ENCODE measurements at places on chromosomes 12 and 14.

DNA sequence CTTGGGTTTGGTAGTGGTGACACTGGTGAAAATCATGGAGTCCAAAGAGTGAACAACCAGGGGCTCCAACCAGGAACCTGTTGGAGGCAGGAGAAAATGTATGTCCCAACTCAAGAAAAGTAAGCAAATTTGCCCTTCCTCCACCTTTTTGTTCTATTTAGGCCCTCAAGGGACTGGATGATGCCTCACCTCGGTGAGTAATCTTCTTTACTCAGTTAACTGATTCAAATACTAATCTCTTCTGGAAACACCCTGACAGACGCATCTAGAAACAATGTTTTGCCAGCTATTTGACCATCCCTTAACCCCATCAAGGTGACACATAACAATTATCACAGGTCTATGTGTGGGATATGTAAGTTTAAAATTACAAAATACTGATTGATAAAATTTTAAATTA lies 272.4 kb upstream of the FOXG1 start:
- no peak for DNase-seq

DNA sequence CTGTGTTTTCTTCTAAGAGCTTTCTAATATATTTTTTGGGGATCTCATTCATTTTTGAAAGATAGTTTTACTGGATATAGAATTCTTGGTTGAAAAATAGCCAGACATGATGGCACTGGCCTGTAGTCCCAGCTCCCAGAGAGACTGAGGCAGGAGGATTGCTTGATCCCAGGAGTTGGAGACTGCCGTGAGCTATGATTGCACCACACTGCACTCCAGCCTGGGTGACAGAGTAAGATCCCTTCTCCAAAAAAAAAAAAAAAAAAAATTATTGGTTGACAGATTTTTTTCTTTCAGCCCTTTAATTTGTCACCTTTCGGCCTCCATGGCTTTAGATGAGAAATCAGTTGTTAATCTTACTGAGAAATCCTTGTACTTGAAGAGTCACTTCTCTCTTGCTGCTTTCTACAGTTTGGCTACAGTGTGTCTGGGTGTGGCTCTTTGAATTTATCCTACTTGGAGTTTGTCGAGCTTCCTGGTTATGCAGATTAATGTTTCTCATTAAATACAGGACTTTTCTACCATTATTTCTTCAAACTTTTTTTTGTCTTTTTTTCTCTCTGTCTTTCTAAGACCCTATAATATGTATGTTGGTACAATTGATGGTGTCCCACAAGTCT lies 60.2 kb upstream of the AMN start:
- DNase-seq: no peak

GRCh38 chr14:71576472-71576871 lies 355.8 kb upstream of the RGS6 start:
- DNase-seq: no peak

GRCh38 chr14:54845641-54846040 lies 57.0 kb downstream of the GCH1 start:
- no peak for DNase-seq

GRCh38 chr12:74292351-74293194 lies 245.1 kb upstream of the ATXN7L3B start:
- DNase-seq: no peak

GRCh38 chr12:68207276-68207675 lies 18.3 kb downstream of the IL26 start:
- no peak for DNase-seq

DNA sequence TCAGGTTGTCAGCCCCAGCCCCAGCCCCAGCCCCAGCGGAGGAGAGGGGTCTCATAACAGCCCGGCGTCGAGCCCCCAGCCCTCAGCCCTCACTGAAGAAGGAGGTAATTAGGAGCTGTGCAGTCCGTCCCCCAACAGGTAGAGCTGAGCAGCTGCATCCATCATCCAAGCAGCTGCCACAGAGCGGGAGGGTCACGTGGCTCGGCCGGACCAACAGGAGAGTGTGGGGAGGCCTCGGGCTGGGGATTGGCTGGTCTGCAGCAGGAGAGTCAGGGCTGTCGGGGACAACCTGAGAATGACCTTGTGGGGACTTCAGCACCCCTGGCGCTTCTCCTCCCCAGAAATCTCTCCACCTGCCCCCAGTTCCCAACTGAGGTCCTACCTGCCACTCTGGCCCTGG lies 29.6 kb downstream of the SMUG1 start:
- DNase-seq: peak; percentile 60

DNA sequence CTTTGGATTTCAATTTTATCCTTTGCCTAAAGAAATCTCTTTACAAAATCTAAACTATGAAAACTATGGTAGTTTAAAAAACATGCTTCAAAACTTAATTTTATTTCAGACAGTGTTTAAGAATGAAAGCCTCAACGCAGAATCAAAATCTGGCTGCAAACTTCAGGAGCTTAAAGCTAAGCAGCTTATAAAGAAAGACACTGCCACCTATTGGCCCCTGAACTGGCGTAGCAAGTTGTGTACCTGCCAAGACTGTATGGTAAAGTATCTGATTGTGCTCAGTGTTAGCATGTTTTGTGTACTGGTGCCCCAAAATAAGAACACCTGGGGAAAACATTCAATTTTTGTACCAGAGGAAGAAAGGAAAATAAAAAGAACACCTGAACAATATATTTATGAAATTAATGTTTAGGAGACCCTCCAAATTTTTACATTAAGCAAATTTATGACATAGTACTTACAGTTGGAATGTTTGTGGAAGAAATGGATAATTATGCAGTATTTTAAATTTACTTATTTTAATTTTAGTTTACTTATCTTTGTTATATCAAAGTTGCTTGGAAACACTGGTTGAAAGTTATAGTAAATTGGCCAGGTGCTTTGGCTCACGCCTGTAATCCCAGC lies 12.2 kb downstream of the UBR7 start:
- DNase-seq: peak; percentile 35

- no peak for DNase-seq
Measured at GRCh38 chr14:51644217-51644933, 7.3 kb upstream of the FRMD6 start.

- DNase-seq: no peak
Measured at GRCh38 chr12:29566441-29566840, 69.0 kb upstream of the OVCH1 start.

- no peak for DNase-seq
Measured at GRCh38 chr12:78194448-78194847, 363.8 kb downstream of the NAV3 start.

DNA sequence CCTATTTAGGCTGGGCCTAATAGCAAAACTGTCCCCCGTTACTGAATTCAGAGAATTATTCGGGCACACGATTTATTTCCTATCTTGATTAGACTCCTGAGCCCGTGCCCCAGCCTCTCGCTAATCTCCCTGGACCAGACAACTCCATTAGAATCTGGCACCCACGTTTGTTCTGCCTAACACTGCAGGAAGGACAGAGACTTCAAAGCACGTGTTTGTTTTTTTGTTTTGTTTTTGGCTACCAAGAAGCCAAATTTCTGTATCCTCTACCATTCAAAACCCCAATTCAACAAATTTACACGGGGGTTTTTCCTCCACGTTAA lies 4.8 kb downstream of the USP44 start:
- no peak for DNase-seq

GRCh38 chr12:34286934-34287333 lies 264.6 kb downstream of the ALG10 start:
- no peak for DNase-seq

DNA sequence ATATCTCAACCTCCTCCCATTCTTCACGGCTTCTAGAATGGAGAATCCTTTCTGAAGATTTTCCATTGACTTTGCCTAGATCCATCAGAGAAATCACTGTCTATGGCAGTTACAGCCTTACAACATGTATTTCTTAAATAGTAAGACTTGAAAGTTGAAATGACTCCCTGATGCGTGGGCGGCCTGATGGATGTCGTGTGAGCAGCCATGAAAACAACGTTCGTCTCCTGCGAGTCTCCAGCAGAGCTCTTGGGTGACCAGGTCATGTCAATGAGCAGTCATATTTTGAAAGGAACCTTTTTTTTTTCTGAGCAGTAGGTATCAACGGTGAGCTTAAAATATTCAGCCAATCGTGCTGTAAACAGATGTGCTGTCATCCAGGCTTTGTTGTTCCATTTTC lies 139.9 kb upstream of the C14orf180 start:
- no peak for DNase-seq

- DNase-seq: no peak
Measured at GRCh38 chr14:99554184-99554583, 49.8 kb downstream of the CCDC85C start.

- no peak for DNase-seq
Measured at GRCh38 chr14:77041881-77042545, 13.5 kb upstream of the IRF2BPL start.

GRCh38 chr12:24948757-24949722 lies at the start of gene BCAT1:
BCAT1 (minus strand) TSS chr12:24949101; CDS start chr12:24948932, 169 bp downstream.
- DNase-seq: peak; percentile 93

DNA sequence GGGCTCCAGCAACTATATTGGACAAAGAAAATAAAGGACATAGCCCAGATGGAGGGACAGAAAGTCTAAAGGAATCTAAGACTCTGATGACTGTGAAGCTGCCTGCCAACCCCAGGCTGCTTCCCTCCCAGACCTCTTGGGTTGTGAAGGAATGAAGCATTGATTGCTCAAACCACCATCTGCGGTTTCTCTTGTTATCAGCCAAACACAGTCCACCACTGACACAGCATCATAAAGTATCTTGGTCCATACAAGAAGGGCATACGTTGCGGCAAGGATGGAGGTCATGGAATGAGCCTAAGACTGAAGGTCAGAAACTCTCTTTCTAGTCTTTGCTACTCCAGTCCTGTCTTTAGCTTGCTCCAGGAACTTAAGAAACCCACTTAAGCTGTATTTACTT lies 58.5 kb upstream of the PLXNC1 start:
- no peak for DNase-seq

GRCh38 chr12:131736446-131737149 lies 25.7 kb downstream of the SFSWAP start:
- no peak for DNase-seq

- no peak for DNase-seq
Measured at GRCh38 chr12:69352904-69353303, 4.7 kb downstream of the LYZ start.

GRCh38 chr14:58332561-58332960 lies 34.2 kb downstream of the ARID4A start:
- no peak for DNase-seq

DNA sequence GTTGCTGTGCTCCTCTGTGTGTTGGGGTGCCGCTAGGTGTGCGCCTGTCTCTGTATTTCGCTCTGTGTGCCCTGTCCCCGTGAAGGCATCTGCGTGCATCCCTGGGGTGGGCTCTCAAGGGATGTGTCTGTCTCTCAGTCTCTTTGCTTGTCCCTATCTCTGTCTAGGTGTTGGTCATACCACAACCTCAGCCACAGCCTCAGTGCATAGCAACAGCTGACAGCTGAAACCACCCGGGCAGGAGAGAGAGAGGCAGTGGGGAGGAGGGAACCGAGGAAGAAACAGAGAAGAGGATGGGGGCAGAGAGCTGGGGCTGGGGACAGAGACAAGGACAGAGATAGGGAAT lies 953 bp upstream of the NXPH4 start:
- DNase-seq: no peak

- DNase-seq: no peak
Measured at GRCh38 chr12:97016163-97016562, 109.1 kb downstream of the NEDD1 start.

DNA sequence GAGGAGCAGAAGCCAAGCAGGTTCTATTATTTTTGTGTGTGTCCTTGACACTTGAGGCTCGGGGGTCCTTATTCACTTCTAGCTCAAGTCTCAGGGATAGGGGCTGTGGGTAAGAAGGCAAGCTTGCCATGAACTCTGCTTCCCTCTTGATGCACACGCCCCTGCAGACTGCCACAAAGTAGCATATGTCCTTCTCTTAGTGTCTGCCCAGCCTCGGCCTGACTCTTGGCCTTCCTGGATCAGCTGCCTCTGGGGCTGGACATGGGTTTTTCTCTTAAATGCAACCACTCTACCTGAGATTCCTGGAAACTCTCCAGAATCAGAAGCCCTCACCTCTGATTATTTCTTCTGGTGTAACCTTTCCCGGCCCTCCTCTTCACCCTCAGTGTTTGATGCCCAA lies 28.2 kb upstream of the PEX5 start:
- DNase-seq: no peak
